Activated CD4-positive, alpha-beta T cell treated with anti-CD3 and anti-CD28 coated beads, Interleukin-2, Interleukin-6, amounts not matched to agents 100 ng/mL and 50 ng/mL, durations not matched to agents 16 hours and 8 hours (primary cell): ENCODE measurements at places on chromosomes 6 and 20.

- DNase-seq: no peak
Measured at GRCh38 chr6:150149146-150149545, 6.3 kb downstream of the PPP1R14C start.

GRCh38 chr6:20921578-20921977 lies 387.3 kb downstream of the CDKAL1 start:
- no peak for DNase-seq

GRCh38 chr6:43455531-43456428 lies at the start of gene DLK2:
DLK2 (minus strand) TSS chr6:43455548; CDS start chr6:43454825, 723 bp downstream.
- DNase-seq: peak; percentile 44

- DNase-seq: no peak
Measured at GRCh38 chr20:16271450-16271849, 301.8 kb downstream of the KIF16B start.

DNA sequence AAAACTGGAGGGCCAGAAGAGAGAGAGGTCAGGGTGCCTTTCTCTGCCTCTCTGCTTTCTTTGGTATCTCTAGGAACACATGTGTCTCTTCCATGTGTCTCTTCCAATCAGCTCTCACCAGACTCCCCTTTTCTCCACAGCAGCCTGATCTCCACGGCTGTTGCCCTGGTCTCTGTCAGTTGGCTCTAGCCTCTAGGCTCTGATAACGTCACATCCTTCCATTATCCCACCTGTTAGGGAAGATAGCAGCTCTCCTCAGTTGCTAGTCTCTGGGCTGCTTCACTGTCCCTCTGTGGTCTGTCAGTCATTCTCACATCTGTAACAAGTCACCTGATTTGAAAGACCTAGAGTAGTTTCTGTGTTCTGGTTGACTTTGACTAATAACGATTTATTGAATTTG lies 80.2 kb downstream of the PLCB4 start:
- DNase-seq: no peak

DNA sequence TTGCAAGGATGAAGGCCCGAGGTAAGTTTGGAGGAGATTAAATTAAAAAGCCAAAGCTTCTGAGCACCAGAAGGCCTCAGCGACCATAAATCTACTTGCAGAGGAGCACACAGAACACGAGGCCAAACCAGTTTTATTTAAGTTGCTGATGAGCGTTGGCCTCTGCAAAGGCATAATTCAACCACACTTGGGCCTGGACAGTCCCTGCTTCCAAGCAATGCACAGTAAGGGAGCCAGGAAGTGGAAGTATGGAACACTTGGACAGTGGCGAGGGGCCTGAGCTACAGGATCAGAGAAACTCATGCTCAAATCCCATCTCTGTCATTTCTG lies 92.8 kb downstream of the PTPRT start:
- no peak for DNase-seq

DNA sequence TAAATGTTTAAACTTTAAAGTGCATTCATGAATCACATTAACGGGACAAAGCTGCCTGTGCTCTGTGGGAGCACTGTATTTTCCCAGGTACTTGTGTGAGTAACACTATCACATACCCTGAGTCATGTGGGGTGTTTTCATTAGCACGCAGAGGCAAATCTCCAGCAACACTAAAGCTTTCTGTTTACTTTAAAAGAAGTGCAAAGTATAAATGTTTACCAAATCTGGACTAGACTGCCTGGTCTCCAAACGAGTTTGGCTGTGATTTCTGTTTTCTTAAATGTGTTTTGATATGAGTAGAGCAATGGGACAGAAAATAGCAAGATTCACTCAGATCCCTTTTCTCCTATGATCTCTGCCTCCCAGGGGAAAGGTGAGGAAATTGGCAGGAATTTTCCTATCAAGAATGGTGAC lies 28.8 kb upstream of the RIPPLY2 start:
- DNase-seq: no peak

- no peak for DNase-seq
Measured at GRCh38 chr20:2125474-2126112, 24.0 kb downstream of the STK35 start.

DNA sequence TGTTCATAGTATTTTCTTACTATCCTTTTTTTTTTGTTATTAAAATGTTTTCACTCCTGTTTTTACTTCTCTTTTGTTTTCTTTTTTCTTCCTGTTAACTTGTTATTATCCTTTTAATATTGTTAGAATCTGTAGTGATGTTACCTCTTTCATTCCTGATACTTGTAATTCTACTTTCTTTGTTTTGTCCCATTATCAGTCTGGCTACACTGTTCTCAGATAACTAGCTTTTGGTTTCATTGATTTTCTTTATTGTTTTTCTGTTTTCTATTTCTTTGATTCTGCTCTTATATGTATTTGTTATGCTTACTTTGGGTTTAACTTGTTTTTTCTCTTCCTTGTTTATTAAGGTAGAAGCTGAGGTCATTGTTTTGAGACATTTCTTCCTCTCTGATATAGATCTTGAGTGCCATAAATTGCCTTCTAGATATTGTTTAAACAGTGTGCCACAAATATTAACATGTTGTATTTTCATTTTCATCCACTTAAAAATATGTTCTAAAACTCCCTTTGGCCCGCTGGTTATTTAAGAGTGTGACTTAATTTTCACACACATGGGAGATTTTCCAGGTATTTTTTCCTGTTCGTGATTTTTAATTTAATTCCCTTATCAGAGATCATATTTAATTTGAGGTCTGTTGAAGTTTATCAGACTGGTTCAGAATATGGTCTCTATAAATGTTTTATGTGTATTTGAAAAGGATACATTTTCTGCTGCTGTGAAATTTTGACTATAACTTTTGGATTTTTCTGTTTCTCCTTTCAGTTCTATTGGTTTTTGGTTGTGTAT lies 6.7 kb downstream of the XRN2 start:
- DNase-seq: no peak

DNA sequence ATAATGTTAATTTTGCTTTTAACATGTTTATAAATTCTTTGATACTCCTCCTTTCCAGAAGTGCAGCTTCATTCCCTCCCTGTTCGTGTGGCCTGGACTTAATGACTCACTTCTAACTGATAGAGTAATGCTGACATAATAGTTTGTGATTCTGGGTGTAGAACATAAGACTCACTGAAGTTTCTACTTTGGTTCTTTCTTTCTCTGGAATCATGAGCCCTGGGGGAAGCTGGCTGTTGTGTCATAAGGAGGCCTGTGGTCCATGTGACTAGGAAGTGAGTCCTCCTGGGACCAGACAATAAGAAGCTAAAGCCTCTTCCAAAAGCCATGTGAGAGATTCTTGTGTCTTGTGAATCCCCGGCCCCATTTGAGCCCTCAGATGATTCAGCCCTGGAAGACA lies 30.5 kb upstream of the HLA-G start:
- DNase-seq: no peak

- DNase-seq: no peak
Measured at GRCh38 chr20:24979036-24979960, 13.3 kb downstream of the APMAP start.

- no peak for DNase-seq
Measured at GRCh38 chr6:72916298-72916697, 294.4 kb downstream of the KCNQ5 start.

DNA sequence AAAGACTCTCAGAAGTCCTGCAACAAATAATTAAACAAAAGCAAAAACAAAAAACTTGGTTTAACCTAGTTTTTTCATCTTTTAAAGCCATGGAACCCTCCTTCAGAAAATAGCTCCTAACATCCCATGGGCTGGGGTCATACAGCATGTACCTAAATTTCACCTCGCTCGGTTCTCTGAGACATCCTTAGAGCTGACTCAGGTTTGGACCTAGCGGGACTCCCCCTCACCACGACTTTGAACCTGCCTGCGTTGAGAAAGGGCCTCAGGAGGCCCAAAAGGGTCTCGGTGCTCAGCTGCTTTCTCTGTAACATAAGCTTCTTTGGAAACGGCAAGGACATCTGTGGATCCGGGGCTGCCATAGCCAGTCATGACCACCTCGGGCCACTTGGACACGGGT lies 112.8 kb downstream of the NFATC2 start:
- no peak for DNase-seq

- no peak for DNase-seq
Measured at GRCh38 chr6:133759524-133759923, 129.4 kb upstream of the TCF21 start.

DNA sequence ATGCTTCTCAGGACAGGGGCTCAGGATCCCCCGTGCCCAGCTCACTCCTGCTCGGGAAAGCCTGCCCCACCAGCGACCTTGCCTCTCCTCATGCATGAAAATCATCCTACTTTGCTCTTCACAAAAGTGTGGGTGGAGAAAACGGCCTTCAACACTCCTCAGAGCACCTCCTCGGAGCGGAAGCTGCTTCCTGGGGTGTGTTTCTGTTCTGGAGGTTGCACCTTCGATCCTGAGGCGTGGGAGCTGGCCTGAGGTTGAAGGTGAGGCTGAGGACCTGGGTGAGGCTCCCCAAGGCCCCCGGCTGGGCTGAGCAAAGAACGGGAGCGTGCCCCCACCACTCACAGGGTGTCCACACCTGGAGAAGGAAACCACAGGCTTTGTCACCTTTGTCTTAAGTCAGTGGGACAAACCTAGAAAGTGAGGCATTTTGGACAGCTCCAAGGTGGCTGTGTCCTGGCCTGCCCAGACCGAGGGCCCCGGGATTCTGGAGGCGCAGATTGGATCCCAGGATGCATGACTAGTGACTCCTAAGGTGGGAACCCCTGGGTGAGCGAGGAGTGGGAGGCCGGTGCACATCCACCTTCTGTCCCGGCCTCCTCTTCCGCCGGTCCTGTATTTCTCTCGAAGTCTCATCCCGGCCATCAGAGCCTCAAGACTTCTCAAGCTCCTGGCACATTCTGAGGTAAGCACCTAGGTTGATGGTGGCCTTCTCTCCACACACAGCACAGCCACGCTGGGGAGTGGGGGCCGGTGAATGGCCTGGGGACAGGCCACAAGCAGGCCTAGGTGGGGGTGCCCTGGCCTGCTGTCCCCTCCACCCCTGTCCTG lies 104.7 kb downstream of the TMEM242 start:
- no peak for DNase-seq

DNA sequence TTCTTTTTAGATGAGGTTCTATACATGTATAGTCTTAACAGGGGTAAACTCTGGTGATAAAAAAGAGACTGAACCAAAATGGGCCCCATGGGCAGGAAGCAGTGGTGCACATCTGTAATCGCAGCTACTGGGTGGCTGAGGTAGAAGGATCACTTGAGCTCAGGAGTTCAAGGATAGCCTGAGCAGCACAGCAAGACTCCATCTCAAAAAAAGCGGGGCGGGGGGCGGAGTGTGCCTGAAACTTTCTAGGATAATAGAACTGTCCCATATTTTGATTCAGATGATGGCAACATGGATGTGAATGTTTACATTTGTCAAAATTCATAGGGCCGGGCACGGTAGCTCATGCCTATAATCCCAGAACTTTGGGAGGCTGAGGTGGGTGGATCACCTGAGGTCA lies 48.8 kb upstream of the TAF8 start:
- DNase-seq: no peak

DNA sequence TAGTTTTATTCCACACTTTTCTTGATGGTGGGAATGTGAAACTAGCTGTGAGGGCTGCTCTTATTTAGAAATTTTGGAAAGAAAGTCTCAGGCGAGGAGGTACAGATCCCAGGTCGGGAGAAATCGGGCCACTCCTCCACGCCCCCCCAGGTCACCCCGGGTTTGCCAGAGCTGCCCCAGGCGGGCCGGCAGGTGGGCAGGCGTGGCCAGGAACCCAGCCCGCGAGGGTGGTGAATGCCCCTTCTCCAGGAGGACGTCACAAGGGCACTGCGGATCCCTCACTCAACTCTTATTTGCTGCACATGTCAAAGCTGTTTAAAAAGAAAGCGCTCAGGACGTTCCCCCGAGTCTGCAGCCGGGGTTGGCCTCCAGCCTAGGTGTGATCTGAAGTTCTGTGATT lies 60.5 kb upstream of the SLCO4A1 start:
- no peak for DNase-seq

- no peak for DNase-seq
Measured at GRCh38 chr6:3617681-3618311, 133.7 kb downstream of the PXDC1 start.

DNA sequence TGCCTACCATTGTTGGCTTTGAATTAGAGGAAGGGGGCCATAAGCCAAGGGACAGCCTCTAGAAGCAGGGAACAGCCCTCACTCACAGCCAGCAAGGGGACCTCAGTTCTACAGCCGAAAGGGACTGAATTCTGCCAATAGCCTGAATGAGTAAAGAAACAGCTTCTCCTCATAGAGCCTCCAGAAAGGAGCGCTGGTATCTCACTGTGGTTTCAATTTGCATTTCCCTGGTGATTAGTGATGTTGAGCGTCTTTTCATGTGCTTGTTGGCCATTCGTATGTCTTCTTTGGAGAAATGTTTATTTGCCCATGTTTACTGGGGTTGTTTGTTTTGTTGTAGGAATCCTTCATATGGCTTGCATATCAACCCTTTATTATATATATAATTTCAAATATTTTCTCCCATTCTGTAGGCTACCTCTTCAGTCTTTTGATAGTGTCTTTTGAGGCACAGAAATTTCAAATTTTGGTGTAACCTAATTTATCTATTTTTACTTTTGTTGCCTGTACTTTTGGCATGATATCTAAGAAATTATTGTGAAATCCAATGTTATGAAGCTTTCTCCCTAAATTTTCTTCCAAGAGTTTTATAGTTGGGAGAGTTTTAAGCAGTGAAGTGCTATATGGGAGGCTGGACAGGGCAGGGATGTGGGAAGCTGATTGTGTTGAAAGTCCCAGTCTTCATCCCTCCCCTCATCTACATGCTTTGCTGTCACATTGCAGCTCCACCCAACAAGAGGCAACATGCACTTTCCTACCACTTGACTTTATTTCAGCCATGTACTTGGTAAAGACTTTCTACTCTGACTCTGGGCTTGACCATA lies 82.3 kb upstream of the SHLD1 start:
- no peak for DNase-seq
